OCI-LY7 (cell line): ENCODE measurements at places on chromosomes 1 and 21.

DNA sequence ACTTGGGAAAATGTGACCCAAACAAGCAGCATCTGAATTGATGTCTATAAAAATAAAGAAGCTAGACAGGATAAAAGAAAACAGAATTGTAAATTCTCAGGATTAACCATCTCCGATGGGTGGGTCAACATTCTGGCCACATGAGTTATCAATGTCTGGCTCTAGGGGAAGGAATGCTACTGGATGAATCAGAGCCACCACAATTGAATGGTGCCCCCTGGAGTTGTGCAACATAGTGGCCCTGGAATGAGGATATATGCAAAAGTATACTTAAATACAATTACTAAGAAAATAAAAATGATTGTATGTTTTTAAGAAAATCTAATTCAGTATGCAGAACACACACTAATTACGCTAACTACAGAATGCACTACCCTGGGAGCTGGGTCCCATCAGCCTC lies 185.6 kb downstream of the TGFBR3 start:
- no peak for DNase-seq

DNA sequence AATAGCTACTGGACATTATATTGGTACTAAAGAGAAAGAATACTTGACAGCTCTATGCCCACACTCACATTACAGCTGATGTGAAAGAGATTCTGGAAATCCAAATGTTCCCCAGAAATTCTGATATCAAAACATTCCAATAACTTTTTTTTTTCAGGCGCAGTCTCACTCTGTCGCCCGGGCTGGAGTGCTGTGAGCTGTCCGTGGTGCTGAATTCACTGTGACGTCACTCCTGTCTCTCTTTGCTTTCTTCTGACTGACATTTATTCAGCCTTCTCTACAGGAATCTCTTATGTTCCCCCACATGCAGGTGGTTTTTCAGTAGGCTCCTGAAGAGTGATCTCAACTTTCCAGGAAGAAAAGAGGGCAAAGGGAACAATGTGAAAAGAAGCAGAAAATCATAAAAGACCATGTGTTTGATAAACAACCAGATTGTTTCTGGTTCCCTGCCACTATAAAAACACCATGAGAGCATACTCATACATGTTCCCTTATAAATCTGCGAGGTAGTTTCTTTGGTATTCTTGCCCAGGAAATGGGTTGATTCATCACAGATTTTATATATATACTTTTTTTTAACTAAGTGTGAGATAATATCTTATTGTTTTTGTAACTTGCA lies 6.2 kb downstream of the S100A7A start:
- DNase-seq = peak; percentile 64

DNA sequence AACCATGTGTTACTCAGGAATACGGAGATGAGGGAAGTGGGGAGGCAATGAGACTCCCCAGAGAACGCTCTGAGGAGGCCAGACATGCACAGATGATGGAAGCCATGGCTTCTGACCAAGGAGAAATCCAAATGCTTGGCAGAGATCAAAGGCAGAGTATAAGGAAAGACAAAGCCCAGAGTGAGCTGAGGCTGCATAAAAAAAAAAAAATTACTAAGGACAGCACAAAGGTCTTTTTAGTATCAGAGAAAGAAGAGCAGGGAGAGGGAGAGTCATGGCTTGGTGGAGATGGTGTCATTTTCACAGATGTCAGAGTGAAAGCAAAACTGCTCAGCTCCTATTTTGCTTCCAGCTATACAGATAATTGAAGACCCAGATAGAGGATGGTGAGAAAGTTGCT lies 8.1 kb upstream of the NCF2 start:
- DNase-seq = no peak

GRCh38 chr1:25816112-25816718 lies 3.5 kb upstream of the MTFR1L start:
- DNase-seq = no peak

- no peak for DNase-seq
Measured at GRCh38 chr1:29200906-29201594, 19.4 kb upstream of the SRSF4 start.

GRCh38 chr21:29306920-29307319 lies 8.2 kb downstream of the BACH1 start:
- no peak for DNase-seq

GRCh38 chr1:205062319-205062718 lies 19.3 kb downstream of the CNTN2 start:
- no peak for DNase-seq

- DNase-seq = no peak
Measured at GRCh38 chr1:156927215-156928042, 7.0 kb downstream of the LRRC71 start.

DNA sequence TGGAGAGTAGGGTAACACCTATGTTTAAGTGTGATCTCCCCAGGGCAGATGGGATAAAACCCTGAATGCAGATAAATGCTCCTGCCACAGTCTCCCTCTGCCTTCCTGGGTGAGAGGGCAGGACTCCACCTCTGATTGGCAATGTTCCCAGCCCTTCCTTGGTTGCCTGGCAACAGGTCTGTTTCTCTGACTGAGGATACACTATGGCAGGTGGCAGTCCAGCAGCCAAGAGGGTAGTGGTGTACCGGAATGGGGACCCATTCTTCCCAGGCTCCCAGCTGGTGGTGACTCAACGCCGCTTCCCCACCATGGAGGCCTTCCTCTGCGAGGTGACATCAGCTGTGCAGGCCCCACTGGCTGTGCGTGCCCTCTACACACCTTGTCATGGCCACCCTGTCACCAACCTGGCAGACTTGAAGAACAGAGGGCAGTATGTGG lies at the start of gene DCDC2B:
Gene DCDC2B, plus strand, starts transcription at position 199 of the 438 bp plus-strand sequence. Its CDS starts 5 bp downstream, at position 204.
- no peak for DNase-seq

DNA sequence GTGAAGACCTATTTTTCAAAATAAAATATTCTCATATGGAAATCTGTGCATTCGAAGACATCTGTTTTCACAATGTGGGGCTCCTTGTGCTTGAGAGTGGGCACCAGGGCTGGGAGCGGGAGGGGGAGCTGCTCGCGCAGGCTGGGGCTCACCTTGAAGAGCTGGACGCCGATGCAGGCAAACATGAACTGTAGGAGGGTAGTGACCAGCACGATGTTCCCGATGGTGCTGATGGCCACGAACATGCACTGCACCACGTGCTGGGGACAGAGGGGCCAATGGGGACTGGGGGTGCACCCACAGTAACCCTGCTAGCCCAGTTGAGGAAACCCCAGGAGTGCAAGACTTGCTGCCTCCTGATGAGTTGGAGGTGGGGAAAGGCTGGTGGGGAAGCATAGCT lies 42.2 kb upstream of the KIF21B start:
- no peak for DNase-seq

GRCh38 chr1:186636786-186637185 lies 43.4 kb downstream of the PTGS2 start:
- DNase-seq = no peak

DNA sequence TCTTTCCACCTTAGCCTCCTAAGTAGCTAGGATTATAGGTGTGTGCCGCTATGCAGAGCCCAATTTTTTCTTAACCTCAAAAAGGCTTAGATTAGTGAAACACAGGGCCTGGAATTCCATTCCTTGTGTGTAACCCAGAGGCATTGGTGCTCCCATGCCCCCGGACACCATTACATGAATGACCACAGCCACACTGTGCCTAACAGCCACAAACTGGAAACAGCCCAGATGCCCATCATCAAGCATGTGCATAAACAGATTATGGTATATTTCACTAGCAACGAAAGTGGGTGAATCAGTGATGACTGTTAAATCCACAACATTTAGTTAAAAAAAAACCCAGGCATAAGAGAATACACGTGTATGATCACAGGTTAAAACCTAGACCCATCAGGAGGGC lies 24.4 kb downstream of the ADAM30 start:
- DNase-seq = no peak

GRCh38 chr1:245858022-245858721 lies 648.9 kb downstream of the SMYD3 start:
- no peak for DNase-seq

DNA sequence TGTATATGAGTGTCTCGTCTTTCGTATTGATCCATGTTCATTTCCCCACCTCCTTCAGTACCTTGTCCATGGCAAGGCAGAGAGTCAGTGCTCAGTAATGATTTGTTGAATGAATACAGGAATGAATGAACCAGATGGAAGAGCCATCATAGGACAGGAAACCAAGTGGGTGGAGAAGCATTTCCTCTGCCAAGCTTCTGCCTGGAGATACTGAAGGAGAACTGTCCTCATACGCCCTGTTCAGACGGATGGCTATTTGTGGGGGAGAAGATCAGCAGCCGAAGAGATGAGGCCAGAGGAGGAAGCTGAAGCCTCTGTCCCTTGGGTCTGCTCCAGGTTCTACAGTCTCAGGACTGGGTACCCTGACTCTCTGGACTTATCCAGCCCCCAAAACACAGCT lies 5.8 kb downstream of the FAM43B start:
- no peak for DNase-seq

- DNase-seq = no peak
Measured at GRCh38 chr1:33180226-33180910, 1.5 kb downstream of the TRIM62 start.

DNA sequence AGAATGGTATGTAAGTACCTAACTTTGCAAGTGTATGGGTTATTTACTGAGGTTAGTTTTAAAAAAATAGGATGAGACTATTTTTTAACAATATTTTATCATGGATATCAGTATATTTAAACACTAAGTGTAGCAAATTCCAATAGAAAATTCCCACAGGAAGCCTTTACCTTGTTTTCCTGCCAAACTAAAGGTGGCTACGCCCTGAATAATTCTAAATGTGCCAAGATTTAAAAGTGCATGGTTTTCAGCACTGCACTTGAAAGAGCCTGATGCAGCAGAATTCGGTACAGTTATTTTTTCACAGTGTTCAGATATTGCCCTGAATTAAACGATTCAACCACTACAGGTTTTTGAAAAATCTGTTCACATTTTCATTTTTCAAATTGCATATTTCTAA lies 1622.8 kb upstream of the B3GALT2 start:
- no peak for DNase-seq

GRCh38 chr1:5389101-5389885 lies 602.9 kb downstream of the NPHP4 start:
- no peak for DNase-seq

GRCh38 chr1:23184212-23184934 lies 15.7 kb upstream of the LUZP1 start:
- DNase-seq = peak; percentile 69

GRCh38 chr1:149849947-149850360 lies 49.4 kb upstream of the BOLA1 start:
- DNase-seq = peak; percentile 59

GRCh38 chr1:66752000-66752592 lies at the start of gene DYNLT5:
DYNLT5 (plus strand) TSS chr1:66752459; CDS start chr1:66754659, 2,200 bp downstream.
- DNase-seq = no peak

DNA sequence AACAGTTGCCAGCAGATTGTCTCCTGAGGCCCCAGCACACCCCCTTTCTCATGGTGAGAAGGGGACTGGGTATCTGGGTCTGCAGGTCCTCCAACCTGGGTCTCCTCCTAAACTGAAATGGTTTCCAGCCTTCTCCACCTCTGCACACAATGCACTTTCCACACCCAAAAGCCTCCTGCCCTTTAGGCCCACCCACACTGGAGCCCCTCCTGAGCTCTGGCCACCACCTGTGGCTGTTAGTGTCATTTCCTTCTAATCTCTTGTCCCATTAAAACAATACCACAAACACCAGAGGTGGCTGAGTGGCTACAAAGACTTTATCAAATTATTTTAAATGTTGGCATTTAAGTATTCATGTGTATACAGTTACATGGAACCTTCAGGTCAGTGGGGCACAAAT lies 11.5 kb downstream of the GPR3 start:
- DNase-seq = peak; percentile 54

- DNase-seq = no peak
Measured at GRCh38 chr1:159823406-159823805, 3.3 kb upstream of the SLAMF8 start.
